ENCODE measurements at places on chromosomes 16 and 17. TPM values are rescaled to one million over a fixed set of nuclear protein-coding genes. Genes with fewer than 3 reads are reported as not detected.

DNA sequence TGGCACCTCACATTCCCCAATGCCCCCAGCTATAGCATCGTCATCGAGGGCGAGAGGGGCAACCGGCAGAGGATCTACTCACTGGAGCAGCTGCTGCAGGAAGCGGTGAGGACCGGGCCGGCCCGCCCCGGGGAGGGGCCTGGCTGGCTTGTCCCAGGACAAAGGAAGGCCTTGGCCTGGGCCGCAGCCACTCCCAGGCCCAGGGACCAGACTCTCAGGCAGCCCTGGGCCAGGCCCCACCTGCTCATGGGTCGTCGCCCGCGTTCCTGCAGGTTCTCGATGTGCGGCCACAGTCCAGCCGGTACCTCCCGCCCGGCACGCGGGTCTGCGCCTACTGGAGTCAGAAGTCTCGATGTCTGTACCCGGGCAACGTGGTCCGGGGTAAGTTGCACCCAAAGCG, 53.4 kb downstream of the ACTG1 start:
- no peak for DNase-seq

DNA sequence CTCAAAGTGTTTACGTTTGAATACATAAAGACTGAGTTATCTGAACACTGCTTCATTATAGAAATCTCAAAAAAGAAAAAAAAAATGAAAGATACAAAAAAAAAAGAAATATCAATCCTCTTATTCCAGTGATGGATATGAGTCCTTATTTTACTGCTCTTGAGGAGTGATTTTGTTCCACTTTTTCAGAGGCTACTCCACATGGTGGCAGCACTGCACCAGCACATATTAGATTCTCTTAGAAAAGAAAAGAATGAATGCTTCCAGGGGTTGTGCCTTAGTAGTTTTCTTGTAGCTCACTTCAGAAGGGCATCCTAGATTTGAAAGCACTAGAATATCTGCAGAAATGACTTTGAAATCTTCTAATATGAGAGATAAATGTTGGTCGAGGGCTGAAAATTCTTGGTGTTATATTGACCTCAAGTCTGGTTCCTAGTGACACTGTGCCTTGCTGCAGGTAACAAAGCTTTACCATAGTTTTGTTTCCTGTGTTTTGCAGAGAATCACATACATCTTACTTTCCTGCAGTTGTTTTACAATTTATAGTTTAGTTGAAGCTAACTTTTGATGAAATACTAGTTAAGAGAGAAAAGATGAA, 25.9 kb downstream of the AP2B1 start:
- DNase-seq, result peak; percentile 49

DNA sequence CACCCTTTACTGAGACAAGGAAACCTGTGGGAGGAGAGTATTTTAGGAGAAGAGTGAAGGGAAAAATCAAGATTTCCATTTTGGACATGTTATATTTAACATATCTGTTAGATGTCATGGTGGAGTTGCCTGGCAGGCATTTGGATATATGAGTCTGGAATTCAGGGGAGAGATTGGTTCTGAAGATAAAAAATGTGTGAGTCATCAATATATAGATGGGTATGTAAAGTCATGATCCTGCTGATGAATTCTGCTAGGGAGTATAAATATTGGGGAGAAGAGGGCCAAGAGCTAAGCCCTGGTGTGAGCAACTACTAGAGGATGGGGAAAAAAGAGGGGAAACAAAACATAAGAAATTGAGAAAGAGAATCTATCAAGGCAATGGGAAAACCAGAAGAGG, 151.3 kb upstream of the SOX9 start:
- no peak for DNase-seq

VASN gene
- 115 TPM for total RNA-seq
